MG63 (cell line): ENCODE measurements at places on chromosomes 7 and 10. TPM values are rescaled to one million over a fixed set of nuclear protein-coding genes. Genes with fewer than 3 reads are reported as not detected.

Gene NEBL
- 0.03 and 0.07 TPM in 2 replicates for total RNA-seq

Gene OR2A5
- total RNA-seq = not detected in 2 replicates

Gene SCIN
- total RNA-seq = not detected in 2 replicates

Gene TAC1
- not detected in 2 replicates for total RNA-seq

Gene ZNF425
- 1.2 and 1.9 TPM in 2 replicates for total RNA-seq

Gene NOS3
- total RNA-seq = 0.20 TPM in 1 of 2 replicates, not detected in the other

Gene PKD2L1
- total RNA-seq = not detected in 2 replicates

Gene PNLIPRP3
- total RNA-seq = not detected in 2 replicates

Gene ASB10
- total RNA-seq = not detected in 2 replicates

Gene CALML3
- not detected in 2 replicates for total RNA-seq

Gene SYNPO2L
- not detected in 2 replicates for total RNA-seq

Gene RGS10
- total RNA-seq = 33.7 and 41.1 TPM in 2 replicates

Gene ZNRF2
- total RNA-seq = 9.1 and 11.4 TPM in 2 replicates

Gene APBB1IP
- not detected in 2 replicates for total RNA-seq

Gene ZC3HAV1L
- total RNA-seq = 3.5 and 4.3 TPM in 2 replicates

Gene GHRHR
- total RNA-seq = not detected in 2 replicates

Gene ANK3
- 1.7 TPM in 1 of 2 replicates, not detected in the other for total RNA-seq

Gene IFIT1B
- not detected in 2 replicates for total RNA-seq

Gene PRLHR
- total RNA-seq = not detected in 2 replicates

Gene MSMB
- not detected in 2 replicates for total RNA-seq

Gene SLC26A5
- total RNA-seq = not detected in 2 replicates

Gene CALN1
- not detected in 2 replicates for total RNA-seq
